Sigmoid colon (tissue), 7 donors: ENCODE measurements at places on chromosomes 4 and X.

GRCh38 chr4:8324640-8325239 is 55.2 kb downstream of the HTRA3 start:
- H3K36me3 ChIP-seq, result no peaks in the 10 kb centered on the region
- H3K4me3 ChIP-seq, result no peak overlapping the region
- H3K27ac ChIP-seq, result no peak overlapping the region
- peaks cover 9% of the 10 kb centered on the region for H3K4me1 ChIP-seq
- H3K27me3 ChIP-seq, result no peaks in the 10 kb centered on the region

GRCh38 chrX:152450076-152450475 is 1.0 kb downstream of the GABRA3 start:
- no peaks in the 10 kb centered on the region for H3K36me3 ChIP-seq
- no peaks in the 10 kb centered on the region for H3K4me1 ChIP-seq
- no peak for DNase-seq
- H3K4me3 ChIP-seq, result no peak overlapping the region
- no peaks in the 10 kb centered on the region for H3K27me3 ChIP-seq
- H3K27ac ChIP-seq, result no peak overlapping the region

DNA sequence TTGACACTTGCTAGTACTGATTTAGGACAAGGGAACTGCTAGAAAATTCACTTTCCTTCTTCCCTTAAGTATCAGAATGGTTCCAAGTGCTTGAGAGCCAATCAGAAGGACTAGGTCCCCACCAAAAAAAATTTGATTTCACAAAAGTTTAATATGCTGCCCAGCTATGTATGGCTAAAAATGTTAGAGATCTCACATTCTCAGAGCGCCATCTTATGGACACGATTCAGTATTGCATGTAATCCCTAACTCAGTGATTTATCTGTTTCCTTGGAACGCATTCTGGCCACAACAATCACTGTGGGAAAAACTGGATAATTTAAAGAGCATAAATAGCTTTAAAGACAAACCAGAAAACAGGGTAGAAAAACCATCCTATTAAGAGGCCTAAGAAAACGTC is 255.1 kb upstream of the GPC4 start:
- no peaks in the 10 kb centered on the region for H3K36me3 ChIP-seq
- H3K4me1 ChIP-seq, result no peaks in the 10 kb centered on the region
- no peak overlapping the region for H3K4me3 ChIP-seq
- no peak for DNase-seq
- no peaks in the 10 kb centered on the region for H3K27me3 ChIP-seq
- no peak overlapping the region for H3K27ac ChIP-seq

DNA sequence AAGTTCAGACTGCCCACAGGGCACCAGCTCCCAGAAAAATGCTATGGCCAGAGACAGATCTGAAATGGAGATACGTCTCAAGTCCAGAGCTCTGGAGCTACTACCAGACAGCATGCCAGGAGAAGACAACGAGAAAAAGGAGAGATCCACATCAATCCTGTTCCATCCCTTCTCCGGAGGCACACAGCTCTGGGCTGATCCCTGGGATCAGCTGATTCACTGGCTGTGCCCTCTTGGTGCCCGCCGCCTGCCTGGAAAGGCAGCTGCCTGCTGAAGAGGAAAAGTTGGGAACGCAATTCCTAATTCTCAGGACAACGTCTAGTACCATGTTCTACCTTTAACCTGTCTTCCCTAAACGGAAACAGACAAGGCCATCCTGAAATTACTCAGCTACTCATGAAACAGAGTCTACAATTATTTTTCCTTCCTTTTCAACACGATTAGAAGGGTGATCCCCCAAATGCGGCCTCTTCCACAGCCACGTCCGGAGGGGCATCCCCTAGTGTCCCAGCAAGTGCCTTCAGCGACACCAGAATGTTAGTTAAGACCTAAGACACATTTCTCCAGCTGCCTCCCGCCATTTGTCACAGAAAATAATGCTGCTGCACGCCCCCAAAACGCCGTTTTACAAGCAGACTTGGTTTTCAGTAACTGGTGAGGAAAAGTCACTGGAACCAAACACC is 2.4 kb downstream of the ZFYVE28 start:
- no peak for DNase-seq
- peaks cover 45% of the 10 kb centered on the region for H3K27me3 ChIP-seq
- H3K36me3 ChIP-seq, result no peaks in the 10 kb centered on the region
- H3K4me3 ChIP-seq, result no peak overlapping the region
- H3K27ac ChIP-seq, result peak overlapping the region; percentile 27
- H3K4me1 ChIP-seq, result no peaks in the 10 kb centered on the region

DNA sequence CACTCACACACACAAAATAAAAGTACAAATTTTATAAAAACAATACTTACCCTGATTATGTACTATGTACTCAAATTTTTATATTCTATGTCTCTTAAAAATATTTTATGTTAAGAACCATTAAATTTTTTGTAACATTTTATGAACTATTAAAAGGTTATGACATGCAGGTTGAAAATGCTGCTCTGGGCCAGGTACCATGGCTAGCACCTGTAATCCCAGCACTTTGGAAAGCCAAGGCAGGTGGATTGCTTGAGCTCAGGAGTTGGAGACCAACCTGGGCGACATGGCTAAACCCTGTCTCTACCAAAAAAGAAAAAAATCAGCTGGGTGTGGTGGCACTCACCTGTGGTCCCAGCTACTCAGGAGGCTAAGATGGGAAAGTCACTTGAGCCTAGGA is 29.4 kb upstream of the SPINK2 start:
- no peaks in the 10 kb centered on the region for H3K4me1 ChIP-seq
- no peak for DNase-seq
- no peak overlapping the region for H3K27ac ChIP-seq
- H3K4me3 ChIP-seq, result no peak overlapping the region
- H3K36me3 ChIP-seq, result no peaks in the 10 kb centered on the region

DNA sequence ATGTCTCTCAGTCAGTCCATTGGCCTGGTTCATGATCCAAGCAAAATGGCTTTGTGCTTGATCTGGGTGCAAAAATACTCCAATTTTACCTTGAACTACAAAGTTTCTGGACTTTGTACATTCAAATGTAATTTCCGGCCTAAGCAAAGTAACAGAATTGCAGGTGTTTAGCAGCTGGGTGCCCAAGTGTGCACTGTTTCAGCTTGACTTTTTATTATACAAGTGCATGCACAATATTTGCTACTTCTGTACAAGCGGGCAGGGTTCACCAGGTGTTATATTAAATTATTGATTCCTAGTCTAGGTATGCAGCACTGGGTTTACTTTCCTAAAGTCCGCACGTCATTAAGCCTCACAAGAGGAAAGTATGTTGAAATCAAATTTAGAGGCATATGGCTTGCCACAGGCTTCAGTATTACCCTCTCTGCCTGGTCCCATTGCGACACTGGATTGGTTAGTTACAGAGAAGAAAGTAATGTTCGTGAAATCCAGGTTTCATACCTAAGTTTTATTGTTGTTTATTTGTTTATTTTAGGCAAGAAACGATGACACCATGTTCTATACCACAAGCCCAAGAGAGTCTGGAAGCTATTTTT is 376.9 kb upstream of the CTSO start:
- peaks cover 9% of the 10 kb centered on the region for H3K4me1 ChIP-seq
- no peaks in the 10 kb centered on the region for H3K36me3 ChIP-seq
- no peak overlapping the region for H3K27ac ChIP-seq
- H3K4me3 ChIP-seq, result no peak overlapping the region
- H3K27me3 ChIP-seq, result no peaks in the 10 kb centered on the region

- no peak for DNase-seq
- H3K4me1 ChIP-seq, result no peaks in the 10 kb centered on the region
- no peak overlapping the region for H3K27ac ChIP-seq
- no peaks in the 10 kb centered on the region for H3K27me3 ChIP-seq
Observed at GRCh38 chrX:95435198-95435597, 1249.4 kb upstream of the DIAPH2 start.

GRCh38 chrX:68894513-68895340 is 65.9 kb downstream of the EFNB1 start:
- peak; percentile 85 for DNase-seq
- H3K4me1 ChIP-seq, result peaks cover 37% of the 10 kb centered on the region

DNA sequence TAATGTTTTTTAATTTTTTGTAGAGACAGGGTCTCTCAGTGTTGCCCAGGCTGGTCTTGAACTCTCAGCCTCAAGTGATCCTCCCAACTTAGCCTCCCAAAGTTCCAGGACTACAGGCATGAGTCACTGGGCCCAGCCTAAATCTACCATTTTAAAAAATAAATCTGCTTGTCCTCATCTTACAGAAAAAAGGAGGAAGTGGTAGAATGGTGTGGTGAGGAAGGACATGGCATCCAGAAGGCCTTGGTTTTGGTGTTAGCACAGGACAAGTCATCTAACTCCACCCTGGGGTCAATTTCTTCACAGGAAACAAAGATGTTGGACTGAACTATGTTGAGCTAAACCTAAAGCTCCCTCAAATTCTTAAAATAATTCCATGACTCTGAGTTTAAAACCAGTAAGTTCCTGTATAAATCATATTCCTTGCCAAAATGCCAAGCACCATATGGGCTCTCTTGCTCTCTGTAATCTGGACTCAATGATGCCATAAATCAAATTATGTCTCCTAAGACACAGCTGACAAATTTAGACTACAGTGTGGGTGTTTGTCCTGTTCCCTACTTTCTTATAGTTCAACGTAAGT is 253.9 kb upstream of the NOCT start:
- H3K4me1 ChIP-seq, result no peaks in the 10 kb centered on the region
- no peak overlapping the region for H3K27ac ChIP-seq
- no peaks in the 10 kb centered on the region for H3K27me3 ChIP-seq
- H3K4me3 ChIP-seq, result no peak overlapping the region
- DNase-seq, result no peak

- no peak overlapping the region for H3K27ac ChIP-seq
- no peak for DNase-seq
- H3K36me3 ChIP-seq, result no peaks in the 10 kb centered on the region
- no peaks in the 10 kb centered on the region for H3K27me3 ChIP-seq
- no peak overlapping the region for H3K4me3 ChIP-seq
Observed at GRCh38 chrX:22742174-22742573, 257.6 kb upstream of the DDX53 start.

- H3K4me1 ChIP-seq, result peaks cover 20% of the 10 kb centered on the region
- H3K36me3 ChIP-seq, result no peaks in the 10 kb centered on the region
- no peak overlapping the region for H3K4me3 ChIP-seq
- H3K27me3 ChIP-seq, result no peaks in the 10 kb centered on the region
Observed at GRCh38 chr4:148425327-148426110, 16.7 kb downstream of the NR3C2 start.

- no peaks in the 10 kb centered on the region for H3K27me3 ChIP-seq
- no peaks in the 10 kb centered on the region for H3K4me1 ChIP-seq
- H3K36me3 ChIP-seq, result no peaks in the 10 kb centered on the region
- no peak overlapping the region for H3K4me3 ChIP-seq
- H3K27ac ChIP-seq, result no peak overlapping the region
Observed at GRCh38 chr4:174794543-174795094, 34.4 kb downstream of the GLRA3 start.

- no peaks in the 10 kb centered on the region for H3K36me3 ChIP-seq
- DNase-seq, result no peak
- H3K27me3 ChIP-seq, result no peaks in the 10 kb centered on the region
- no peaks in the 10 kb centered on the region for H3K4me1 ChIP-seq
- H3K27ac ChIP-seq, result no peak overlapping the region
- H3K4me3 ChIP-seq, result no peak overlapping the region
Observed at GRCh38 chr4:90060039-90060438, 67.2 kb upstream of the CCSER1 start.

DNA sequence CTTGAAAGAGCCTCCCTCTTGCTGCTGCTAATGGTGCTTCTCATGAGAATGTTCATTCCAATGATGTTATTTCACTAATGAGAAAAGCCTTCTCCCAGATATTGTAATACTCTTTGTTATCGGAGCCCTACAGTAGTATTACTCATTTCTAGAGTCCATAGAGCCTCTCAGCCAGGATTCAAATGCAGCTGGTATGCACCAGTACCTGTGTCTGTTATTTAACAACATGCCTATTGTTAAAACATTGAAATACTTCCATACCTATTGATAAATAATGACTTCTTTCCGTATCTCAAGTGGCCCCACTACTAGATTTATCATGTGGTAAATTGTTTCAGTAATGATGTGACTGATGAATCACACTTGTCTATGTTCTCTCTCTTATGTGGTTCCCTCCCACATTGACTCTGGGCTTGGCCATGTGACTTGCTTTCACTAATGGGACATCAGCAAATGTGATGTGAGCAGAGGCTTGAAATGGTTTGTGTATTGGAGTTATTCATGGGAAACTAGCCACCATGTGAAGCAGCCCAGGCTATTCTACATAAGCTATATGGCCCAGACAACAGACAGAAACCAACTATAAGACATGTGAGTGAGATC is 207.6 kb downstream of the THOC2 start:
- H3K36me3 ChIP-seq, result no peaks in the 10 kb centered on the region
- no peaks in the 10 kb centered on the region for H3K27me3 ChIP-seq
- H3K4me3 ChIP-seq, result no peak overlapping the region
- DNase-seq, result no peak
- H3K4me1 ChIP-seq, result no peaks in the 10 kb centered on the region

DNA sequence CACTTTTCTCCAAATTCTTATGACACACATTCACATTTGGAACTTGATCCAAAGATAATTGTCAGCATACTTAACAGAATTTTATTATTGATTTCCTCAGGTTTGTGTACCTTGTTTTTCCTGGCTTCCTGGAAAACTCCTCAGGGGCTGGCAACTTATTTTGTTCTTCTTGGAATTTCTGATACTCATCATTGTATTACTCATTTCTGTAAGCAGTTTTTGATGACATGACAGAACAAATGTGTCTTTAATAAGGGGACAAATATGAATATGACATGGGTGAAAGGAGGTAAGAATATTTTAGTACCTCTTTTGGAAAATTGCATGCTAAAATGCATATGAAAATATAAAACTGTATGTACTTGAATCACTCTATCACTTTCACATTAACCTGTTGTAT is 237.8 kb downstream of the ADGRL3 start:
- H3K27ac ChIP-seq, result no peak overlapping the region
- H3K27me3 ChIP-seq, result no peaks in the 10 kb centered on the region
- no peak for DNase-seq
- H3K36me3 ChIP-seq, result no peaks in the 10 kb centered on the region
- H3K4me1 ChIP-seq, result no peaks in the 10 kb centered on the region

- H3K4me3 ChIP-seq, result no peak overlapping the region
- no peaks in the 10 kb centered on the region for H3K27me3 ChIP-seq
- H3K27ac ChIP-seq, result no peak overlapping the region
- DNase-seq, result no peak
- H3K36me3 ChIP-seq, result no peaks in the 10 kb centered on the region
Observed at GRCh38 chr4:63786171-63786570, 623.1 kb downstream of the TECRL start.

- no peaks in the 10 kb centered on the region for H3K4me1 ChIP-seq
- H3K27ac ChIP-seq, result no peak overlapping the region
- H3K27me3 ChIP-seq, result no peaks in the 10 kb centered on the region
- no peaks in the 10 kb centered on the region for H3K36me3 ChIP-seq
- DNase-seq, result no peak
Observed at GRCh38 chr4:16794816-16795445, 103.5 kb downstream of the LDB2 start.

GRCh38 chr4:186752325-186752724 is 28.7 kb upstream of the FAT1 start:
- no peaks in the 10 kb centered on the region for H3K36me3 ChIP-seq
- H3K4me3 ChIP-seq, result no peak overlapping the region
- H3K4me1 ChIP-seq, result no peaks in the 10 kb centered on the region
- DNase-seq, result no peak
- no peaks in the 10 kb centered on the region for H3K27me3 ChIP-seq
- H3K27ac ChIP-seq, result no peak overlapping the region

- DNase-seq, result no peak
- no peak overlapping the region for H3K4me3 ChIP-seq
- H3K27ac ChIP-seq, result no peak overlapping the region
- no peaks in the 10 kb centered on the region for H3K4me1 ChIP-seq
- H3K36me3 ChIP-seq, result no peaks in the 10 kb centered on the region
Observed at GRCh38 chrX:114038358-114038757, 545.5 kb upstream of the HTR2C start.
